ENCODE measurements at places on chromosomes 7 and 10.
A peak's percentile ranks its signal among the peaks of the same experiment; 100 is the strongest.

DNA sequence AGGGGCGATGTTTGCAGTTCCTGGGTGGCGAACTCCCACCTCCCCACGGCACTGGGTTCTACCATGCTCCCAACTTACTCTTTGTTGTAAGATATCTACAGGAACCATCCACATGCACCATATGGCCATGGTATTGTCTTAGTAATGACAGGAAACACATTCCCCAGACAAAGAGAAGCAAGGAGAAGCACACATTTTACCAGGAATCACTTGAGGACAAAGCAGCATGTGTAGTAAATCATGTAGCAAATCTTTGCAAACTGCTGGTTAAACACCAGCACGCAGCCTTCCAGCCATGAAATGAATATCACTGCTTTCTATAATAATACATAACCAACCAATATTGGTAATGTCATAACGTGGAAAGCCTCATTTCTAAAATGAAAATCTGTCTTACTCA, 101.2 kb downstream of the NRP1 start:
- no peak for DNase-seq

GRCh38 chr10:6813856-6814255, 233.8 kb upstream of the PRKCQ start:
- DNase-seq: no peak

DNA sequence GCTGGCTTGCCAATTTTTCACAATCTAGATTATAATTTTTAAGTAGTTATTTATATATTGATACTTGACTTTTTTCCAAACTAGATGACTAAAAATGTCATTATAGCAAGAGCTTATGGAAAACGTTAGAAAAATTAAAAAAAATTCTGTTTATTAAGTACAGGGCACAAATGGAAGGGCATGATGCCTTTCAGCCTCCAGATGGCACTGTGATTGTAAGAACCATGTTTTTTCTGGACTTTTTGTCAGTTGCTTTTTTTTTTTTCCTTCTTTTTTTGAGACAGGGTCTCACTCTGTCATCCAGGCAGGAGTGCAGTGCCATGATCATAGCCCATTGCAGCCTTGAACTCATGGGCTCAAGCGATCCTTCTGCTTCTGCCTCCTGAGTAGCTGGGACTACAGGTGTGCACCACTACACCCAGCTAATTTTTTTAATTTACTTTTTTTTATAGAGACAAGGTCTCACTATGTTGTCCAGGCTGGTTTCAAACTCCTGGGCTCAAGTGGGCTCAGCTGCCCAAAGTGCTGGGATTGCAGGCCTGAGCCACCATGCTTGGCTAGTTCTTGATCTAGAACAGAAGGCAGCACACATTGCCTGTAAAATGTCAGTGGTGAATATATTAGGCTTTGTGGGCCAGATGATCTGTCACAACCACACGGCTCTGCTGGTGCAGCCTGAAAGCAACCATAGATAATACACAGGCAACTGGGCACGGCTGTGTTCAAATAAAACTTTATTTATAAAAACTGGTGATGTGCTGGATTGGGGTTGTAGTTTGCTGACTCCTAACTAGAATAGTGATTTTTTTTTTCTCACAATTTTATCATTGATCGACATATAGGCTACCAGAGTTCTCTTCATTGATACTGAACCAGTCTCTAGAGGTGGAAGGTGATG, 27.4 kb downstream of the UCMA start:
- DNase-seq: no peak

DNA sequence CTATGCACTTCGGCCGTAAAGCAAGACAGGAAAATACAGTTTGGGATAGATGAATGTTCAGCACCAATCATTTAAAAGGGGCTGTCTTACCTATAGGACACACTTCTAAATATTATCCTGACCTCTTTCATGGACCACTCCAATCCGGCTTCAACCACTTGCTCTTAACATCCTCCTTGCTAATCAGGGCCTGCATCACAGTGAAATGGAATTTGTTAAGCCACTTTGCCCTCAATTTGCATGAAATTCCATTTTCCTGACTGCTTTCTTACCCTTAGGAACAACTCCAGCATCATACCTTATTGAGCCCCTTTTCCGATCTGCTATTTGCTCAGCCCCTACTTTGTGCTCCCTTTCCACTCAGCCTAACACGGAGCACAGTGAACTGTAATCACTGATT, 667.3 kb downstream of the PHTF2 start:
- no peak for DNase-seq

GRCh38 chr7:134461916-134462315, 3.0 kb upstream of the AKR1B1 start:
- no peak for DNase-seq

DNA sequence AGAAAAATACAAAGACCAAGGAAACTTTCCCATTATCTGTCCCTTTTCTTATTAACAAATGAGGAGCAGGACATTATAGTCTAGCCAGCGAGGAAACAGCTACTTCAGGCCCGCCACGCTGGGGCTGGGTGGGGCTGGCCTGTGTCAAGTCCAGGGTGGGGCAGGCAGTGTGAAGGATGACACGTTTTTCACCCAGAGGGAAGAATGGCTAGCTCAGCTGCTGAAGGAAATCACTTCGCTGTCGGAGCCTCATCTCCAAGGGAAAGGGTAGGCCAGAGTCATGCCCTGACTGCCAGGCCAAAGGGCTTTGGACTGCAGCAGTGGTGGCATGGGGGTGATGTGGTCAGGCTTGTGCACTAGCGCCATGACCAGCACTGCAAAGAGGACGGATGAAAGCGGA, 24.4 kb downstream of the COL13A1 start:
- DNase-seq: no peak

GRCh38 chr7:150962553-150963399, 15.3 kb downstream of the KCNH2 start:
- DNase-seq: peak; percentile 27

DNA sequence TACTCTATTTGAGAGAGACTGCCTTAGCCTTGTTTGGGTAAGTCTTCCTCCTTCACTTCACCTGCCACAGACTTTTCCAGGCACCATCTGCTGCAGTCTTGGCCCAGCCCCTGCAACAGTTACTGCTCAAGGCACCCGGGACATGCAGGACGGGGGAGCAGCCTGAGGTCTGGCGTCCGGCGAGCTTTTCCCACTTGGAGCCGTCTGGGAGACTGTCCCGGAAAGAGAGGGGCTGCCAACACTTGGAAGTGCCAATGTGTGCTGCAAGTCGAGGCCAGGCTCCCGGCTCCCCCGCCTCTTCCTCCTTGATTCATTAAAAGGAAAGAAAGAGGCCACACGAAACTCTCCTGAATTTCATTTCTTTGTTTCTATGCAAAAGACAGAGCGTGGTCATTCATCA, 13.7 kb downstream of the HTRA1 start:
- no peak for DNase-seq

- peak; percentile 13 for DNase-seq
Measured at GRCh38 chr7:98831641-98832221, 38.1 kb downstream of the TMEM130 start.

GRCh38 chr7:31186202-31186601, 134.1 kb downstream of the ADCYAP1R1 start:
- DNase-seq: no peak

DNA sequence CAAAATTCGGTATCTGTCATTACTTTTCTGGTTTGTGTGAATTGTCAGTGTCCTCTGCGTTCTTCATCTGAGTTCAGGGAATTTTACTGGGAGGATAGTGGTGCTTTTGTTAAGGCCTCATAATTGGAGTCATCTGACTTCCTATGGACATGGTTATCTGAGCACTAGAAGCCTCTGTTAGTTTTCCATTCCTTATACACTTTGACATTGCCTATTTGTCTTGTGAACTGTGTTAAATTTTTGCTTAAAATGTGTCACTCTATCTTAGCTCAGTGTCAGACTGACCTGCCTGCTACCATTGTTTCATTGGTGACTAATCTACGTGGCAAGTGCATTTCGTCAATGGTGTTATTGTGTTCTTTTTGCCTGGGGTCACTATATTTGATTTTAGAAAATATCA, 253.3 kb downstream of the SEMA3A start:
- DNase-seq: no peak

DNA sequence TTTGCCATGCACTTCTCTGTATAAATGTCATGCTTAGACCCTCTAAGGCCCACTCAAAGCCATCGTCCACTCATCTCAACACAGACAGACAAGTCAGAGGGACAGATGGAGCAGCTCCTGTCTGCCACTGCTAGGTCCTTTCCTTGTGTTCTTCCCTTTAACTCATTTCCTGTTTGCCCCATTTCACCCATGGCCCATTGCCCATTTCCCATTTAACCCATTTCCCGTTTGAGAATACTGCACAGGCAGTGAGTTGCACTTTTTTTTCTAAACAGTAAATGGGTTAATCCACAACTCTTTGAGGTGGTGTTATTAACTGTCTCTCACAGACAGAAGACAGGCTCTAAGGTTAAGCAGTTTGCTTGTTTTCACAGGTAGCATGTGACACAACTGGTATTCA, 179.3 kb downstream of the NPSR1 start:
- DNase-seq: no peak

DNA sequence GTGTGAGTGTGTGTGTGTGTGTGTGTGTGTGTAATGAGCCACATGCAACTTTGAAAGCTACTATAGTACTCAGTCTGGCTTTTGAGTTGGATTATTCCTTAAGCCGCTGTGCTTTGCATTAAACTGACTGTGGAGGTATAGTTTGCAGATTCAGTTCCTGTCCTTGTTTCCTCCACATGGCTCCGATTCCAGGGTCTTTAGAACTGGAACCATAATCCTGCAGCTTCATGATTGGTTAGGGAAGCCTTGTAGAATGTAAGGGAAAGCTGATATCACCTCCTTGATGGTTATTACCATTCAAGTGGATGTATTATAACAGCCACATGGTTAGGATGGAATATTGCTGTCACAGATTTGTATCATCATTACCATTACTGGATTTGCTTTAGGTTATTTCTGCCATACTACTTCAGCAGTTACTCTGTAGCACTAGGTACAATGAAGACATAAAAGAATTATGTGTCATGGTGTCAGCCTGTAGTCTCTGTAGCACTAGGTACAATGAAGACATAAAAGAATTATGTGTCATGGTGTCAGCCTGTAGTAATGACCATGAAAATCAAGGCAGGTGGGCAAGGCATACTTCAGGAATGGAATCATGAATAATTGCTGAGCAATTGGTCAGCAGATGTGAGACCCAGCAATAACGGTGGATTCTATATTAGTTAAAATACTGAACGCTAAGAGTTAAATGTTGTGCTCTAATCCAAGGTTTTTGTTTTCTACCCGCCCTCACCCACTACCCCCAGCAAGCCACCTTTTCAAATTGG, 275.1 kb upstream of the FZD1 start:
- no peak for DNase-seq

DNA sequence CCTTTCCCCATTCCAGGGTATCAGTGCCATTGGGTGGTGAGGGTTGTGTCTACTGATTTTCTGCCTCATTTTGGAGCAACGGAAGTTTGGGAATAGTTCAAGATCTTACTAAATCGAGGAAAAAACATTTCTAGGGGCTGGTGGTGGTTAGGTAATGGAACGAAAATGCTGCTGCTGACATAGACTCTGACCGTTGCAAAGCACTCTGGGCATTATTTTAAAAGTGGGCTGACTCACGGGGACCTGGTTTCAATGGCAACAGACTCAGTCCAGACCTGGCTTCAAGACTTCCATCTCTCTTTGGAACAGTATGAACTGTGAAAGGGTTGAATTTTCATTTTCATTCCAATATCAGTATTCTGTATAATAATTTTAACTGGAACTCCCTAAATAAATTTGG, 284.0 kb downstream of the PHTF2 start:
- no peak for DNase-seq

- no peak for DNase-seq
Measured at GRCh38 chr10:118937226-118937625, 92.3 kb upstream of the NANOS1 start.

GRCh38 chr10:97001183-97001991, 169.3 kb downstream of the LCOR start:
- no peak for DNase-seq

GRCh38 chr7:86645225-86645608, 1.5 kb downstream of the GRM3 start:
- DNase-seq: no peak

- no peak for DNase-seq
Measured at GRCh38 chr7:43700059-43700501, 29.2 kb downstream of the COA1 start.

DNA sequence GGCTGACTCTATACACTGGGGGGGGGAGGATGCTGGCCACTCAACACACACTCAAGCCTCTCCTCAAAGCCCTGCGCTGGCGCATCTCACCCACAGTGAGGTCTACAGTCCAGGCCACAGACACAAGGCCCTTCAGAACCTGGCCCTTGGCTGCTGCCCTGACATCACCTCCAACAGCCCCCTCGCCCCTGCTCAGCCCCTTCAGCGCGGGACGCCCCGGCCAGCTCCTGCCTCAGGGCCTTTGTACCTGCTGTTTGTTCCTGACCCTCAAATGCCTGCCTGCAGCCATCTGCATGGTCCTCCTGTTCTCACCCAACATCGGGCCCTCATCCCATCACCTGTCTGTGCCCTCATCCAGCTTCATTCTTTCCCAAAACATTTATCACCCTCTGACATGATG, 572.6 kb downstream of the DNAJB6 start:
- no peak for DNase-seq

DNA sequence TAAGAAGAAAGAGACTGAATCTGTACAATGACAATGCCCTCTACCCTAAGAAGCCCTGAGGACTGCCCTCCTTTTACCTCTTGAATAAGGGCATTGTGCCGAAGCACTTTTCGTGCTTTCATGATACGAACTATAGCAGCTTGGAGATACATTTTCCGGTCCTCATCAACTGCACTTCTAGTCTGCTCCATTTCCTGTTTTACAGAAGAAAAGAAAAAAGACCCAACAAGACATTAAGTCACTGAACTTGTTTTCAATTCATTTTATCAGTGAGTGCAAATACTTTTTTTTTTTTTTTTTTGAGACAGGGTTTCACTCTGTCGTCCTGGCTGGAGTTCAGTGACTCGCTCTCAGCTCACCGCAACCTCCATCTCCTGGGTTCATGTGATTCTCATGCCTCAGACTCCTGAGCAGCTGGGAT, 78.4 kb downstream of the CUL2 start:
- DNase-seq: no peak

GRCh38 chr10:112898540-112899390, 51.3 kb upstream of the TCF7L2 start:
- no peak for DNase-seq

GRCh38 chr10:70381471-70382421, 679 bp downstream of the LRRC20 start:
- peak; percentile 5 for DNase-seq

DNA sequence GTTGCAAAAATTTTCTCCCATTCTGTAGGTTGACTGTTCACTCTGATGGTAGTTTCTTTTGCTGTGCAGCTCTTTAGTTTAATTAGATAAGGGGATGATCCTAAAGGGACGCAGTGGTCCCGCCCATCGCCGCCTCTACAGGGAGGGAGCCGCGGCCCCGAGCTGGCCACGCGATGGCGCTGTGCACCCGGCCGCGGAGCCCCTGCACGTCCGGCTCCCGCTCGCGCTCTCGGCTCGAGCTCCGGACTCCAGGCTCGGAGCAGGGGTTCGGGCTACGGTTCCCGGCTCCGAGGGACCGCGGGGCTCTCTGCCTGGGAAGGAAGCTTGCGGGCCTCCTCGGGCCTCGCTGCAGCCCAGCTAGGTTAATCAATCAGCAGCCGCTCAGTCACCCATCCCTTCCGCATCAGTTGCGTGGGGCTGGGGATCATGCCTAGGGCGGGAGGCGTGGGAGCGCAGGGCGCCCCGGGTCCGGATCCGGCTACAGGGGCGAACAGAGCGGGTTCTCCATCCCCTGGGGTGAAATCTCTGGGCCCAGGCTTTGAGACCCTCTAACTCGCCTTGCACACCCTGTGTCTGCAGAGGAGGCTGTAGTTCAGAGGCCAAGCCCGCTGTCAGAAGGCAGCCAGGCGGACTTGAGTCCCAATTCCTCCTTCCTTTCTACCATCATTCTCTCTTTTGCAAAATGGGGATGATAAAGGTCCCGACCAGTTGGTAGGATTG, 97.9 kb downstream of the WDR11 start:
- peak; percentile 54 for DNase-seq

GRCh38 chr7:127940381-127941160, 90.7 kb downstream of the LRRC4 start:
- no peak for DNase-seq

Data from stimulated activated CD4-positive, alpha-beta T cell treated with anti-CD3 and anti-CD28 coated beads, Interleukin-15, amount 100 ng/mL, for 1 hour (primary cell).